ENCODE measurements at places on chromosomes 12 and 14.

DNA sequence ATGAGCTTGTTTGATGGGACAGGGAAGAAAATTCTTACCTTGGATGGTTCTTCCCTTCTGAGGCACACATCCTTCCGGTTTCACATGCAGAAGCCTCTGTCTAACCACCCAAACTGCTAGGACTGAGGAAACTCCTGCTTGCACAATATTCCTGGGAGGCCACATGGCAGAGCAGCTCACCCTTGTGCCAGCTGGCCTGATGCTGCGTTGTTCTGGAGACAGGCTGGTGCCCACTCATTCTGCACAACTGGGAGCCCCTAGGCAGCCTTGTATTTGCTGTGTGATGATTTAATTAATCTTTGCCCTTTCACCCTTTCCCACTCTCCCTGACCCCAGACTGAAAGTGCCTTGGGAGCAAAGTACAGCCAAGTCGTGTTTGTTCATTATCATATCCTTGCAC, 130.8 kb downstream of the RTN1 start:
- no peak for DNase-seq

GRCh38 chr14:50319721-50320120, 7.6 kb downstream of the DMAC2L start:
- no peak for DNase-seq

DNA sequence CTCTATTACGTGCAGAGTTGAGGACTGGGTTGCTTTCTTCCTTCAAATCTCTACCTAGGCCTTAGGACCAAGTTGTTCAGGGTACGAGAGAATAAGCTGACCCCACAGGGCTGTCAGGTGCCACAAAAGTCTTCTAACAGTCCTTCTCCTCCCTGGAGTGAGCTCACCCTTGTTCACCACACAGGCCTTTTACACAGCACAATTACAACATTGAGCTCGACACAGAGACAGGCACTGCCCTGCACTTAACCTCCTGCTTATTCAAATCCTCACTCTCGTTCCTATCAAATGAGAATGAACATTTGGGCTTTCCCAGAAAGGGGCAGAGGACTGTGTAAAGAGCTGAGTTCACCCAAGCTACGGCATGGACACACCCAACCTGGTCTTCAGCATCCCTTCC, 2.4 kb downstream of the GALNT6 start:
- DNase-seq: no peak

DNA sequence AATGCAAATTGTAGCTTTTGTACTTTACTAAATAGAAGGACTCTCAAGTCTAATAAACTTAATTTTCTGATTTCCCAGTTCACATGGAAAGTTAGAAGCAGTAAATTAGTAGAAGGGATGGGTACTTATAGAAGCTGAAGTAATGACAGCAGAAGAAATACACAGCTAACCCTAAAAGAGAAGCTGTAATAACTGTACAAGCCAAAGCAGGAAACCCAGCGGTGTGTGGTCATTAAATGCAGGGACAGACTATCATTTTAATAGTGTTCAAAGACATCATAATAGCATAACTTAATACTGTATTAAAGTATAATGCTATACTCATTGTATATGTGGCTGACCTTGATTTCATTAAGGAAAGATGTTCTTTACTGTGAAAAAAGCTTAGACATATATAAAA, 74.9 kb downstream of the PCNX1 start:
- DNase-seq: no peak

- peak; percentile 69 for DNase-seq
Observed at GRCh38 chr14:104687601-104688504, 1.6 kb upstream of the INF2 start.

DNA sequence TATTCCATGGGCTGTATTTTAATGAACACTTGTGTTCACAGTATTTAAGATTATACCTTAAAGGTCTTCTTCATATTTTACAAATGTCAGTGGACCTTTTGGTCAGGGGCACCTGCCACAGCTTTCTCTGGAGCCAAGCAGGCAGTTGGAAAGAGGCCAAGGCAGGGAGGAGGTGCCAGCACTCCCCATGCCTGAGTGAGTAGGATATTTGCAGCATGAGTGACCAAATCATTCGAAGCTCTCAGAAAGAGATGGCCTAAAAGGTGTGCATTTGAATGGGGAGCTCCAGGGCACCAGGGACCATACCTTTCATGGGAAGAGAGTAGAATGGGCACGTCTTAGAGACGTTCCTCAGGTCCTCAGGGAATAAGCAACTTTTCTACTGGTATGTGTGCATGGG, 121.6 kb downstream of the GPR135 start:
- peak; percentile 74 for DNase-seq
